ENCODE measurements at places on chromosomes 12 and 14.

DNA sequence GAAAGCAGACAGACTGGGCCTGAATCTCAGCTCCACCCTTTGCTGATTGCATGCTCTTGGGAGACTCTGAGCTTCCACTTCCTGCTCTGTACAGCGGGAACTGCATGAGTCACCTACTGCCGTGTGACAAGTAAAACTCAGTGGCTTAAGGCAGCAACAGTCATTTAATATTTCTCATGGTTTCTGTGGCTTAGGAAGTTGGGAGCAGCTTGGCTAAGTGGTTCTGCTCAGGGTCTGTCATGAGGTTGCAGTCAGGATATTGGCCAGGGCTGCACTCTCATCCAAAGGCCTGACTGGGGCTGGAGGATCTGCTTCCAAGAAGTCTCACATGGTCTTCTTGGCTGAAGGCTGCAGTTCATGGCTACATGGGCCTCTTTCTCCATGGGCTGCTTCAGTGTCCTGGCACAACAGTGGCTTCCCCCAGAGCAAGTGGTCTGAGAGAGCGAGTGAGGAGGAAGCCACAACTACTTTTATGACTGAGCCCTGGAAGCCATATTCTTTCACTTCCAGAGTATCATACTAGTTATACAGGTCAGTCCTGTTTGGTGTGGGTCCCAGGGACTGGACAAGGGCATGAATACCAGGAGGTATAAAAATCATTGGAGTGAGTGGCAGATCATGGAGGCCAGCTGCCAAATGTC lies 49.7 kb downstream of the FAM222A start:
- no peak for DNase-seq

- no peak for DNase-seq
Observed at GRCh38 chr14:73241481-73242165, 4.3 kb downstream of the PAPLN start.

- no peak for DNase-seq
Observed at GRCh38 chr12:14573118-14573517, 5.4 kb upstream of the PLBD1 start.

GRCh38 chr14:50569714-50570274 lies 9.8 kb downstream of the ATL1 start:
- no peak for DNase-seq

GRCh38 chr12:104656921-104657320 lies 200.2 kb downstream of the CHST11 start:
- DNase-seq: no peak

- no peak for DNase-seq
Observed at GRCh38 chr14:20630340-20631022, 11.0 kb downstream of the OR6S1 start.

DNA sequence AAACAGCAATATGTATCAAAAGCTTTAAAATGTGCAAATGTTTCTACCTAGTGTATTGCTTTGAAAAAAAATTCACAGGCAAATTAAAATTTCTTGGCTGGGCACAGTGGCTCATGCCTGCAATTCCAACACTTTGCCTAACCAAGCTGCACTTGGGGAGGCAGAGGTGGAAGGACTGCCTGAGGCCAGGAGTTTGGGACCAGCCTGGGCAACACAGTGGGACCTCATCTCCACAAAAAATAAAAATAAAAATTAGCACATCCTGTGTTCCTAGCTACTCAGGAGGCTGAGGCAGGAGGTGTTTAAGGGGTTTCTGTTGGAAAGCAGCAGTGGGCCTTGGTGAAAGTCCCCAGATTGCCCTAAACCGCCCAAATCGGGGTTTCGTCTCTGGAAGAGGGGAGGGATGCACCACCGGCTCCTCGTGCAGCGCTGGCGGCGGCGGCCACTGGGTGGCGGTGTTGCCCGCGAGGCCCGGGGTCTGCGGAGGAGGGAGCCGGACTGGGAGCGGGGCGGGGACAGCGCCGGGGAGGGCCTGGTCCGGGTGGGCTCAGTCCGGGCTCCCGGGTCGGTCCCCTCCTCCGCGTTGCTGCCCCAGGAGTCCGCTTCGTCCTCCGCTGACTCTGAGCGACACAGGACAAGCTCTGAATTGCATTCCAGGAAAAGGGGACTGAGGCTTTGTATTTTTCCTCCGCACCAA lies 265.6 kb downstream of the AACS start:
- no peak for DNase-seq

DNA sequence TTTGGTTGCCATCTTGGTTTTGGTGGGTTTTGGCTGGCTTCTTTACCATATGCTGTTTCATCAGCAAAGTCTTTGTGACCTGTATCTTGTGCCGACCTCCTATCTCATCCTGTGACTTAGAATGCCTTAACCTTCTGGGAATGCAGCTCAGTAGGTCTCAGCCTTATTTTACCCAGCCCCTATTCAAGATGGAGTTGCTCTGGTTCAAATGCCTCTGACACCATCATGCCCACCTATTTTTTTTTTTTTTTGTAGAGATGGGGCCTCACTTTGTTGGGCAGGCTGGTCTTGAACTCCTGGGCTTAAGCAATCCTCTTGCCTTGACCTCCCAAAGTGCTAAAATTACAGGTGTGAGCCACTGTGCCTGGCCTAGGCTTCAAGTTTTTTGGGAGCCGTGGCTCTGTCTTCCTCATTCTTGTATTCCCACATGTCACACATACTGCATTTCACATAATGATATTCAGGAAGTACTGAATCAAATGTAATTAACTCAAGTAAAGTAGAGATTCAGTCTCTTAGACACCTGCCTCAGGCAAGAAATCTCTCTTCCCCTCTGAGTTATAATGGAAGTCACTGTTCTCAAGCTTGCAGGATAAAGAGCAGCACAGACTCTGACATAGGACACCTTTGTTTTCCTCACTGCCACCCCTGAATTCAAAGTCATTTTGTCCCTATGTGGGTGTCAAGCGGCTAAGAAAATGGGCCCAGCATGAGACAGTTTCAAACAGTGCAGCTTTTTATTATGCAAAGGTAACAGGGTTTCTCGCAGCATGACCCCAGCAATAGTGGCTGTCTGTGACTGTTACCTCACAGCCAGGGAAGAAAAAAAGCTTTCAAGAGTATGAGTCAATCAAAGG lies 159.0 kb downstream of the PTPN11 start:
- no peak for DNase-seq

DNA sequence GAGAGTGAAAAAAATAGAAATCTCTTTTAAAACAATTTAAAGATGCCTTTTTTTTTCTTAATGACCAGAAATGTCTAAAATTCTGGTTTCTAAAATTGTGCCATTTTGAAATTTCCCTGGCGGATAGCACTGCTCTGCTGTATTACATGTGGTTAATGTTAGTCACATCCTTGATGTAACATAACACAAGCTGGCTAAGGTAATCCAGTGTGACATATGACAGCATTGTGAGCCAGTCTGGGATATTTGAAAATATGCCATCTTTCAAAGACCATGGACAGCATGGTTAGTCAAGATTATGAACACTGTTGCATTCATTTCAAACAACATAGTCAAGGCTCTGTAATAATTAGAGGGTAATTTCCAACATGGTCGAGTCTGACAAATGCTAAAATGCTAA lies 133.2 kb downstream of the ALX1 start:
- no peak for DNase-seq
